Hematopoietic multipotent progenitor cell treated with erythropoietin and hydrocortisone succinate and interleukin-3 and kit ligand, for 6 days (in vitro differentiated cells): ENCODE measurements at places on chromosomes 7 and 10.

GRCh38 chr10:54550016-54550415, 251.0 kb downstream of the PCDH15 start:
- no peak for DNase-seq

DNA sequence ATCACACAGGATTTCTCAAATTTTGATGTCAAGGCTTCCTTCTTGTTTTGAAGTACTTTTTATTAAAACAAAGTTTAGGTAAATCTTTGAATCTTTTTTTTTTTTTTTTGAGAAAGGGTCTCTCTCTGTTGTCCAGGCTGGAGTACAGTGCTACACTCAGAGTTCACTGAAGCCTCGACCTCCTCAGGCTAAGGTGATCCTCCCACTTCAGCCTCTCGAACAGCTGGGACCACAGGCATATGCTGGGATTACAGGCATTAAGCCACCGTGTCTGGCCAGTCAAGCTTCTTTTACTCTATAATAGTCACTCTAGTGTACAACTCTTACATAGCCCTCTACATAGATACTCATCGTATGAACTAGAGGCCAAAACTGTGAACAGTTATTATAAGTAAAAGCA, 3.4 kb downstream of the RUFY2 start:
- DNase-seq, result no peak

- DNase-seq, result peak; percentile 16
Observed at GRCh38 chr10:19595212-19595845, 220.9 kb upstream of the PLXDC2 start.

- DNase-seq, result no peak
Observed at GRCh38 chr7:105773030-105773460, 103.4 kb downstream of the ATXN7L1 start.

- DNase-seq, result no peak
Observed at GRCh38 chr7:141313896-141314295, 237.3 kb upstream of the AGK start.
